ENCODE measurements at places on chromosomes 13 and 19.

GRCh38 chr13:109241160-109241559 is 545.2 kb downstream of the IRS2 start:
- DNase-seq, result no peak

DNA sequence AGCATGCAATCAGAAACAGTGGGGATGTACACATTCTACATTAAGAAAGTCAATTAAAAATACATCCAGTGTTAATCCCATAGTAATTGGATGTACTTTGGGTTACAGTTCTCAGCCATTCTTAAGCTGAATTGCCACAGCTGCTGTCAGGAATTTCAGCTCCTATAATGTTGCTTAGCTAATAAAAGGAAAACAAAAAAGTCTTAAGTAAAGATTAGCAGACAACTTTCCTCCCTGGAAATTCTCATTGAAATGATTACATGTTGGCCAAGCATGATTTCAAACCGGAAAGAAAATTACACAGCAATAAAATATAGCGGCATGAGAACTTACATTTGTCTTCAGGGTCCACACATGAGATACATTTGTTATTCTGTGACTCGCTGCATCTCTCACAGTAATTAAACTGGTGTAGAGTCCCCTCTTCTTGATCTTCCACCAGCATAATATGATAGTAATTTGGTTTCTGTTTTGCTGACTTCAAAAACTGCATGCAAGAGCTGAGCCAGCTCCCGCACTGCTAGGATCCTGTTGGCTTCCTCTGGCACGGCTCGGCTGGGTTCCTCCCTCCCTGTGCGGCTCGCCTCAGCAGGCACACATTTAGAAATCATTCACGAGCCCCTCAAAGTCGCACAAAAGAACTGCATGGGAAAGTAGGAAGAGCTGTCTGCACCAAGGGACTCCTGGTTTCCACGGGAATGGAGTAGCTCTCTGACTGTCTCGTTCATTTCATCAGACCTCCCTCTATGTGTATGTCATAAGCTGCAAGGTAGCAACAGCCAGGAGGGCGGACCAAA is at the start of gene HTR2A:
TSS of gene HTR2A (minus strand) at position 713 of the 797 bp plus-strand sequence. CDS start 1,147 bp downstream, outside the sequence.
- no peak for DNase-seq

GRCh38 chr19:39124136-39124764 is 1.3 kb upstream of the PAK4 start:
- no peak for DNase-seq

DNA sequence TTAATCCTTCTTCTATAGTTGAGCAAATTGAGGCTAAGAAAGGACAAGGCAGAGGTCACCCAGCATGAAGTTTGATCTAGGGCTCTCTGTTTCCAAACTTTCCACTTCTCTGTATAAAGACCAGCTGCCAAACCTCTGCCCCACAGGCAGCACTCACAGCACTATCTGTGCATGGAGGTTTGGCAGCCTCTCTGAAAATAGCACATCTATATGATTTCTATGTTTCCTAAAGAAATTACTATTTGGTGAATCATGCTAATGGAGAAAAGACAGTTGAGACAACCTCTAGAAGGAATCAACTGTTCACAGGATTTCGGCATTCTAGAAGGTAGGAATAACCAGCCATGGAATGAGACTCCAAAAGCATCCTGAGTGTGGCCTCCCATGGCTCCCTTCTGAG is 554.5 kb downstream of the IRS2 start:
- DNase-seq, result no peak

DNA sequence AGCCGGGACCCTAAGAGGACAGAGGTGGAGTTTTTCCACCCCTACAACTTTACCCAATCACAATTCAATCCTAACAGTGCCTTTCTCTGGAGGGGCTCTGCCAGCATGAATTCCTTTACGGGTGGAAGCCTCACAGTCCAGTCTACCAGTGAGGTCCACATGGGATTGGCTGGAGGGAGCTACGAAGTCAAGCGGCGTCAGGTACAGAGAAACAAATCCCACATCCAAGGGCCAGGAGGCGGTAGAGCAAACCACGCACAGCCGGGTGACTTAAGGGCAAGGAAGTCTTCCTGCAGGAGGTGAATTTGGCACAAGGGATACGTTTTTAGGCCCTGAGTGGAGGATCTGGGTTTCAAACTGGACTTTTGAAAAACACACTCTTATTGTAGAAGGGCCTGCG is 199.6 kb downstream of the UQCRFS1 start:
- DNase-seq, result no peak

Data from NK-92 treated with Interleukin-12 subunit alpha and Interleukin-12 subunit beta, amount 100 ng/mL, for 24 hours (cell line).